ENCODE measurements at places on chromosomes 2 and 18.

- DNase-seq: peak; percentile 66
These were observed 1.7 kb upstream of the POU3F3 start for GRCh38 chr2:104852090-104852666.

- no peak for DNase-seq
These were observed 22.5 kb downstream of the TXNL1 start for GRCh38 chr18:56615738-56616520.

DNA sequence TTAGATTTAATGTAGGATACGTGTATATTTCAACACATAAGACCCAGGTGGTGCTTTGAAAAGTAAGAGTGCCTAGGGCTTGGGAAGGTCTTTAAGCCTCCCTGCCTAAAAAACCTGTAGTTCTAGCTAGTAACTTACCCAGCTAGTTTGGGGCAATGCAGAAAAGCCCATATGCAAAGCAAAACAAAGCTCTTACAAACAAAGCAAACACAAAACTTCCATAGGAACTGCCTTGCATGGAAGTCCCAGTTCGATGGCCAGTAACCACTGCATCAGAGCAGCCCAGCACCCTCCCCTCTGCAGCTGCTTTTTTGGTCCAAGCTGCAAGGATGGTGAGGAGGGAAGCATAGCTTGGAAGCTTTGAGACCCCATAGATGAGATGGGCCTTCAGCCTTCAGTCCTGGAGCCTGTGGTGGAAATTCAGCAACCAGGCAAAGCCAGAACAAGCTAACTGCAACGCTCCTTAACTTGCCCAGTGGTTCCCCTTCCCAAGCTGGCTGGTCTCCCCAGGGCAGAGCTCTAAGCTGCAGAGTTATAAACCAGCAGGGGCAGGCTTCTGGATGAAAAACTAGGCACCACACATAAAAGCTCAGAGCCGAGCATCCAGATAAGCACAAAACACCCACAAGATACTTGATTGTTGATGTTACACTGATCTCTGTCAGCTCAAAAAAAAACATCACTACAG, 16.2 kb downstream of the C2orf76 start:
- no peak for DNase-seq

DNA sequence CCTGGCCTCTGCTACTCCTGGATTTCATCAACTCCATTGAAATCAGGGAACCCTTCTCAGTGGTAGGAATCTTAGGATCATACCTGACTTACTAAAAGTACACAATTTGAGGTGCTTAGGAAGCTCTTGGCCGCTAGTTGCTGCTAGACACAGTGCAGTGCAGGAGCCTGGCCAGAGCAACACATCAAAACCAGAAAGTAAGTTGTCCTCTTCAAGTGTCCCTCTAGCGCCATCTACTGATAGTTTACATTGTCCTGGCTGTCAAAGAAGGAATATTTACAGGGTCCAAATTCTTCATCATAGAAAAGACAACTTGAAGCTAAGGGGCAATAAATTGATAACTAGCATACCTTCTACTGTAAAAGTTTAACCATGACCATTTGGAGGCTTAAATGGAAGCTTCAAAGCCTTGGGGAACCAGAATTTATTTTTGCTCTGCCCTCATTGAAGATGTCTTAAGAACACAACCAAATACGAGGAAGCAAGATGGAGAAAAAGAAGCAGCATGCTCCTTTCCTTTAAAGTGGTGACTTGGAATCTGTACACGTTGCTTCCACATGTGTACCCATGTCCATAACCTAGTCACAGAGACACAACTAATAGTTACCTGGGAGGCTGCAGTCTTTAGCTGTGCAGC, 889.1 kb upstream of the GCFC2 start:
- DNase-seq: peak; percentile 72

GRCh38 chr18:44725300-44726058, 44.8 kb downstream of the SETBP1 start:
- DNase-seq: peak; percentile 91

- DNase-seq: no peak
These were observed 74.2 kb downstream of the TNFRSF11A start for GRCh38 chr18:62399276-62399675.

- no peak for DNase-seq
These were observed 4.6 kb downstream of the TIGD1 start for GRCh38 chr2:232545511-232546375.
